Cortex of kidney (tissue), 1 donor: ENCODE measurements at places on chromosomes 11 and 22.

- DNase-seq: no peak
These were observed 234.7 kb downstream of the BRD1 start for GRCh38 chr22:49592780-49593501.

DNA sequence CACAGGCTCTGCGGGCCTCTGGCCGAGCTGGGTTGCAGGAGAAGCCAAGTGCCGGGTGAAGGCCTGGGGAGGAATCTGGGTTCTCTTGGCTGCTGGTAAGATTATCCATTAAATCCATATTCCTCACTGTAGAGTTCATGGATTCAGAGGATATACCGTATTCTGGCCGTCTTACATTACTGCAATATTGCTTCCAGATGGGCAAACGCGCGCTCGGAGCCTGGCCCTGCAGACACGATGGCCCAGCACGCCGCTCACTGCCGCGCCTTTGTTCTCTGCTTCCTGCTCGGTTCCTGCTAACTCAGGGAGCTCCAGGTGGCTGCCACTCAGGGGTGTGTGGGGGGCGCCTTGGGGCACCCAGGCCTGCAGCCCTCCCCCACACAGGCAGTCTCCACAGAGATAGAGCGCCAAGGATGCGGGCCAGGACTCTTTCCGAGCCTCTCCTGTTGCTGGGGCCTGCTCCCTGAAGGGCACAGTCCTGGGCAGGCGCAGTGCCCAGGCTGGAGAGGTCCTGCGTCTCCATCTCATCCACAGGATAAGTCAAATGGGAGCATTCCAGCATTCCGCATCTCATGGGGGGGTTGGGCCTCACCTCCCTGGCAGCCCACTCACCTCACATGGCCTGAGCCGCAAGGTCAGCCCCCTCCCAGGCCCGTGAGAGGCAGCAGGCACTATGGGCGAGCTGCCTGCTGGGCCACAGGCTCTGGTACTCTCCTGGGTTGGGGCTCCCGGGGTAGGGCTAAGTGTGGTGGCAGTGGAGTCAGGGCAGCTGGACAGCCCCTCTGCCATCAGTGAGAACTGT is 14.1 kb upstream of the KCNQ1OT1 start:
- no peak for DNase-seq

DNA sequence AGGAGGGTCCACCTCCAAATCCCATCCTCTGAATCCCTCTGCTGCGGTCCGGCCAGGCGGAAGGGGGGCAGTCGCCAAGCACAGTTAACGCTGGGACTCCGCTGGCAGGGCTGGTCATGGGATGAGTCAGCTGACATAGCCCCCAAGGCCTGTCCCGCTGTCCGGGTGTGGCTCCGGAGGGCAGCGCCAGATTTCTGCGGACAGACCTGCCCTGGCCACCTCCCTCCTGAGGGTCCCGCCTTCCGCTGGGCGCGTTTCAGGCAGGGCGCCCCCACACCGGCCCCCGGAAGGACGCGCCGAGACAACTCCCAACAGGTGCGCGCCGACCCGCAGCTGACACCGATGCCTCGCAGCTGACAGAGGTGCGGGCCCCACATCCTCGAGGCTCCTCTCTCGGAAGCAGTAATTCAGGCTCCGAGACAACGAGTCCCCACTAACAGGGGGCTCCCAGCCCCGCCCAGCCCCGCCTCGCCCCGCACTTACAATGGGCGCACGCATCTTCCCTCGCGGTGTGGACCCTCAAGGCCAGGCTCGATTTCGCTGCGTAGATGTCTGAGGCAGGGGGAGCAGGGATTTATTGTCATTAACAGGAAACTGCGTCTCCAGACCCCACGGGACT is 607 bp downstream of the PLAAT3 start:
- peak; percentile 18 for DNase-seq

DNA sequence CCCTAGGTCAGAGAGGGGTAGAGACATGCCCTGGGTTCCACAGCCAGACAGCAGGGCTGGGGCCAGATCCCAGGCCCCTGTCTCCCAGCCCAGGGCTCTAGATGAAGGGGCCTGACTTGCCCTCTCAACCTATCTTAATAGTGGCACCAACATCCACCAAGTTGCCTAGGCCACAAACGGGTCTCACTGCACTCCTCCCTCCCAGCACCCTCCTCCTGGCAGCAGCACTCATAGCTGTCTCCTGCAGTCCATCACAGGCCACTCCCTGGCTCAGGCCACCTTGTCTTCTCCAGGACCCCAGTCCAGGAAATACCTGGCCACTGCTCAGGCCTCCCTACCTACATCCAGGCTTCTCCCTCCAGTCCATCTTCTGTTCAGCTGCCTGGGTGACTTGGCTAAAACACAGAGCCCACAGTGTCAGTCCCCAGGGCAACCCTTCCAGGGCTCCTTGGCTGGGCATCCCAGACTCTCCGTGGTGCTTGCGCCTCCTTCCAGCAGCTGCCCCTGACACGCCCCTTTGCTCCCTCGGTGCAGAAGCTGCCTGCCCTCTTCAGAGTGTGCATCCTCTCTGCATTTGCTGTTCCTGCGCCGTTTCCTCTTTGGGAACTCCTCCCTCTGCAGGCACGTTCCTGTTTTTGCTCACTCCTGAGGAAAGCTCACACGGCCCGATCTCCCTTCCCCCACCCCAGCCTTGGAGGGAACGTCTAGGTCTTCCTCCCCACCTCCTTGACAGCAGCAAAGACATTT is 40.5 kb downstream of the LRRC32 start:
- DNase-seq: no peak

DNA sequence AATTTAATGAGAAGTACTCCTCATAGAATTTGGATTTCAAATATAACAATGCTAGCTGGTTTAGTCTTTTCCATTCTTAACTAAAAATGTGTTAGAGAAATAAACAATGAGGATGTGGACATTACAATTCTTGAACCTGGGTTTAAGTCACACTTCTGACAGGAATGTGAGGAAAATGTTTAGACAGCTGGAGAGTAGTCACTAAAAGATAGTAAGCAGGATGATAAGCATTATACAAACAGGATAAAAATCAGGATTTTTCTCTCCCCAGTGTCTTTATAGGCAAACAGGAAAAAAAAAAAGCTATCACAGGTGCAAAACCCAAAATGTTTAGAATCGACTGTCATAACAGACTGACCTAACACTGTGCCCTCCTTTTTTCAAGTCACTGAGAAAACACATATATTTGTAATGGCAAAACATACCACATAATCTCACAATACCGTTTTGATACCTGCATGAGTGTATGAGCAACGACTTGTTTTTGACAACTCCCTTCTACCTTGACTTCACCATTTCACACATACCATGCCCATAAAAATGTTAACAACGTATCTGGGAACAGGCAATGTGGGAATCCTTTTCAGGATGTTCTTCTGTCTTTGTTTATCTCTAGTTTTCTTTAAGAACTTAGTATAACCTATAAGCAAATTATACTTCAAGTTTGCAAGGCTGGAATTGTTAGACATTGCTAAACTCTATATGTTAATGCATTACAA is 242.0 kb downstream of the SBF2 start:
- DNase-seq: no peak

- DNase-seq: no peak
These were observed 429 bp downstream of the VEGFB start for GRCh38 chr11:64234647-64235379.
